Daoy (cell line): ENCODE measurements at places on chromosomes 6 and 20. TPM values are rescaled to one million over a fixed set of nuclear protein-coding genes. Genes with fewer than 3 reads are reported as not detected.

DNA sequence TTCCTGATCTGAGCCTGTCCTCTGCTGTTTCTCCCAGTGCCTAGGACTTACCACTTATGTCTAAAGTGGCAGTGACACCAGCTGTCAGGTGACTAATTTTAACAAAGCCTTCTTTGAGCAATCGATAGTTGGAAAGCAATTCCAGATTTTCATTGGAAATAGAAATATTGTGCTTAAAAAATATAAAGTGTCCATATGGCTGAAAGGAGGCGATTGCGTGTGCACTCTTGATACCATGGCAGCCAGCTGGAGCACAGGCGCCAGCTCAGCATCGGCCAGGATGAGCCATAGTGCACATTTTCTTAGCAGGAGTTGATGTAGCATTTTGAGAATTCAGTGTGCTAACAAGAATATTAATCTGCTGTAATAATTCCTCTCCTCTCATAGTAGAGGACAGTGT lies 70.0 kb downstream of the LRRC1 start:
- no peak for DNase-seq

DNA sequence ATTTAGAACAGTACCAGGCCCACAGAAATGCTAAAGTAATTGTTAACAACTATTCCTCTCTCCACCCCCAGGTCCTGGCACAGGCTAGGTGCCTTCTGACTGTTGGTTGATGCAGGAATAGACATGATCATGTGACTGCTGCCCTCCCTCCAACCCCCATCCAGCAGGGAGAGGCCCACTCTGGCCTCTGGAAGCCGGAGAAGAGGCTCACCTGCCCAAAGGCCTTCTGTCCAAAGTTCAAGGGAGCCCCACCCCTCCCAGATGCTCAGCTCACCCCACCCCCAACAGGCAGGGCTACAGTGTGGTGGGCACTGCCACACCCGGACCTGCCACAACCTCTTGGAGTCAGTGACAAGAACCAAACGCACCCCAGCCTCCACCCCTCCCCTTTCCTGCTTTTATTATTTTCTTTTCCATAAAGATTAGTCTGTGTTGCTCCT lies 26.9 kb upstream of the FOXP4 start:
- DNase-seq, result no peak

GRCh38 chr6:108836061-108836460 lies 12.2 kb upstream of the ARMC2 start:
- DNase-seq, result no peak

DNA sequence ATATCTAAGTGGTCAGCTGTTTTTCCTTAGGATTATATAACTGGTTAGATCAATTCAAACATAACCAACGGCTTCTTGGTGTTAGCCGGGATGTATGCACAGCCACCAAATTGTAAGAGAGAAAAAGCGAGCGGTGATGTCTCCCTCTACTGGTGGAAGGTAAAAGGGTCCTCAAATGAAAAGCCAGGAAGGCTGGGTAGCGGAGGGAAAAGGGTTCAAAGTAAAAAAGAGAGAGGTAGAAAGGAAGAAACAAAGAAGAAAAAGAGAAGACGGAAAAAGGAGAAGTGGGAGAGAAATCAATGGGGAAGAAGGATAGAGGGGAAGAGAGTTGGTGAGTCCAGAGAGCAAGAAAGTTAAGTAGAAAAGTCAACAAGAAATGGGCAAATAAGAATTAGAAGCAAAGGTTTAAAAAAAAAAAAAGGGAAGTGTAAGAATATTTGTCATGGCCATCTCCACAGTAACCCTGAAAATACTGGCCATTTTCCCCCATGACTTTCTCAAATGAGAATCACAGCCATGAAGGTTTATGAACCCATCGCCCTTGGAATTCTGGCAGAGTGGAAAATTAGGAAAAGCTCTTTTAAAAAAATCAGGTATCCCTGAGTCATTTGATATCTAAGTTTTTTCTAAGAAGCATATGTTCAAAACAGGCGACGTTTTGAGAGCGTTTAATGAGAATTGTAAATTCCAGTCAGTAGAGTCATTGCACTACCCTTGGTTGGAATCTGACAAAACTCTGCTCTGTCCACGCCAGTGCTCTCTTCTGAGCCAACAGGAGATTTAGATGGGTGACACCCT lies 155.6 kb upstream of the SNX9 start:
- DNase-seq, result peak; percentile 73

DNA sequence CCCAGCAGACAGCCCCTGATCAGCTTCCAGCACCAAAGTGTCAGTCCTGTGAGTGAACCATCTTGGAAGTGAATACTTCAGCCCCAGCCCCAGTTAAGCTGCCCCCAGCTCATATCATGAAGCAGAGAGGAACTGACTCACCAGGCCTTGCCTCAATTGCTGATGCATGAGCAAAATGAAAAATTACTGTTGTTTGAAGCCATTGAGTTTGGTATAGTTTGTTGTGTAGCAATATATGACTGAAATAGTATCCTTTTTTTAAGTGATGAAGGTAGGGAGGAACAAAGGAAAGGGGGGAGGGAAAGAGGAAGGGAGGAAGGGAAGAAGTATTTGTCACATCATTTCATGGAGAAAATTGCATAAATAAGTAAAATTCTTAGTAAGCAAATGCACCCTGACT lies 266.4 kb downstream of the MAFB start:
- DNase-seq, result no peak

DNA sequence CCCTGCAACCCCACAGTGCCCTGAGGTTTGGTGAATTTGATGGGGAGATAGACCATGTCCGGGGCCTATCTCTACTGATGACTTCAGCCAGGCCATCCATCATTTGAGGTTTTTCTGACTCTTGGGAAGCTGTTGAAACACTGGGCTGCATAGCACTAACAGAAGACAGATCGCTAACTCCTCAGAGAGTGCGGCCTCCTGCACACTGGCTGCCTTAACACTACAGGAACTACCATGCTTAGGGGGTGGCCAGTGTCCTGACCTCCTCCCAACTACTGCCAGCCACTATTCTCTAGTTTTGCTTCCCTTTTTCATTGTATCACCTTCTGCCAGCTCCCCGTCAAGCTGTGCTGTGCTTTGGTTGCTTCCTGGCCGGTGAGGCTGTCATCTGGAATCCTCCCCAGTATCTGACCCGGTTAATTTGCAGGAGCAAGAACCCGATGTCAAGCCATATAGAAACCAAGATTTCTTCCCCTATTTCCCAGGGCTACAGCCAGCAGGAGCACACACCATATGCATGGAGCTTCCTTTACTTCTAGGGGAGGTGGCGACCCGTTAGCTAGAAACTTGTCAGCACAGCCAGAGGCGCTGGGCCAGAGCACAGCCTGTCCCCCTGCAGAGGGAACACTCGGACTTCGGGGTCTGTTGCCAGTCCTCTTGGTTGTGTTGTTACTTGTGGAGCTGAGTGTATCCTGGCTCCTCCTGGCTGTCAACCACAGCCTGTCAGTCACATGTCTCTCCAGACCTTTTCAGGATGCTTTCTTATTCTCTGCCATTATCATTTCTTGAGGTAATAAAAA lies 57.3 kb upstream of the TRAF3IP2 start:
- no peak for DNase-seq

GRCh38 chr6:142195862-142196541 lies 48.9 kb downstream of the VTA1 start:
- DNase-seq, result no peak

DNA sequence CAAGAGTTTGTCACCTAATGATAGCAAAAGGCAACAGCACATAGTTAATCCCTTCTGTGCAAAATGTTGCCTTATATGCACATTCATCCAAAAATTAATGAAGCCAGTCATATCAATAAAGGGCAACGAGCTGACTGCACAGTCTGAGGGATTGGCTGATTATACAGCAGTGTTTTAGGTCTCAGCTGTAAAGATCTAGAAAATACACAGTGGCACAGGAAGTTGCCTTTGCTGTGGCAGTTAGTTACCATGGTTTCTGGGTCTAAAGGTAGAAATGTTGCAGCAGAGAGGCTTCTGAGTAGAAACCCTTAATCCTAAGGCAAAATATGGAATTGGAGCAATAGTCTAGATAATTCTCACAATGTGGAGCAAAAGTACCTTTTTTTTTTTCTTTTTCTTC lies 89.7 kb downstream of the SMPDL3A start:
- no peak for DNase-seq

GRCh38 chr20:49400410-49400809 lies 82.1 kb downstream of the KCNB1 start:
- DNase-seq, result peak; percentile 6

GRCh38 chr6:168658059-168658458 lies 217.1 kb downstream of the SMOC2 start:
- DNase-seq, result no peak

- peak; percentile 61 for DNase-seq
These were observed 118.3 kb downstream of the SLX4IP start for GRCh38 chr20:10553326-10553984.

DNA sequence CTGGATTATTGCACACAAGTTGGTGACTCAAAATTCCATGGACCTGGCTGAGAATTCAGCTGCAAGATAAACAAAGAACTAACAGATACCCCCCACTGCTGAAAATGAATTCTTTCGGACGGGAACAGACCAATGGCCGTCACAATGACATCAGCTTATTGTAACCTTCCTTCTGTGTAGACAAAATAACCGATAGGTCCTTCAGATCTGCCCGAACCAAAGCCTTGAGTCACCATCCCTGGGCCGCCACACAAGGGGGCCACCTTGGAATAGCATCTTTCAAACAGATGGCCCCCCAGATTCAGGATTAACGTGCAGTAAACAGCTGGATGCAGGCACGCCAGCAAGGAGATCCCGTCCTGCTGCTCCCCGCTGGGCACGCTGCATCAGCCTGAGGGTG lies 214.0 kb upstream of the EXOC2 start:
- DNase-seq, result peak; percentile 86

Gene KIF13A
- 18.1 and 23.0 TPM in 2 replicates for total RNA-seq

Gene ATP6V1G2
- total RNA-seq, result 1.5 TPM in 1 of 2 replicates, not detected in the other

Gene TSBP1
- total RNA-seq, result not detected in 2 replicates

Gene LAMP5
- not detected in 2 replicates for total RNA-seq

Gene SSTR4
- total RNA-seq, result not detected in 2 replicates

Gene VSTM2L
- 6.9 and 10.0 TPM in 2 replicates for total RNA-seq
